Panc1 (cell line): ENCODE measurements at places on chromosomes 4 and X.

DNA sequence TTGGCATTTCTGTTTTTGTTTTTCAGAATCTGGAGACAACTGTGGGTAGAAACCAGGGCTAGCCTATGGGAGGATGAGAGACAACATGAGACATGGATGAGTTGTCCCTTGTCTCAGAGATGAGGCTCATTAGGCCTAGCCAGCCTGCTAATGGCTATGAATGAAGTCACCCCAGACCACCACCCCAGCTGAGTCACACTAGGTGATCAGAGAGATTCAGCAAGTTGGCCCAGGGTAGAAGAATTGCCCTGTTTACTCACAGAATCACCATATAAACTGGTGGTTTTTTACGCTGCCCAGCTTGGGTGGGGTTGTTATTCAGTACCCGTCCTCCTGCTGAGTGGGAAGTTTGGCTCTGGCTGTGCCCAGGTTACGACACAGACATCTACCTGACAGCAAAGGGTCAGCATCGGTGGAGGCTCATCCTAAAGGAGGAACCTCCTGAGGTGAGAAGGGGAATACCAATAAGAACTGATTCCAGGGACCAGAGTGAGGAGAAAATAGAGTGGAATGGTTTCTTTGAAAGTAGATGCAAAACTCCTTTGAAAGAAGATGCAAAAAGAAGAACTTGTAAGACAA, 17.2 kb upstream of the ARSJ start:
- DNase-seq = no peak

GRCh38 chr4:89267392-89267791, 40.2 kb downstream of the GPRIN3 start:
- no peak for DNase-seq

DNA sequence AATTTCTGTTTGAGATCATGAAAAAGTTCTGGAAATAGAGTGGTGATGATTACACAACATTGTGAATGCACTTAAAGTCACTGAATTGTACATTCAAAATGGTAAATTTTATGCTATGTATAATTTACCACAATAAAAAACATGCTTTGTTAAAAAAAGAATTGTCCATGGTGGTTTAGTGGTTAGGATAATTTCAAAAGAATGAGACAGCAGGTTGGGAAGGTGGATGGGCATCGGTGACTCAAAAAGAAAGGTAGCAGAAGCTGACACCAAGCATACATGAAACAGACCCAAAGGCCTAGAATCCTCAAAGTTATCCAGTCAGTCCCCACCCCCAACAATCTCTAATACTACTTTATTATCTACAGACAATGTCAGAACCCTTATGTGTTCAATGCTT, 91.1 kb downstream of the MSN start:
- DNase-seq = no peak

- DNase-seq = no peak
These were observed 862 bp upstream of the INPP4B start for GRCh38 chr4:142846729-142847596.

DNA sequence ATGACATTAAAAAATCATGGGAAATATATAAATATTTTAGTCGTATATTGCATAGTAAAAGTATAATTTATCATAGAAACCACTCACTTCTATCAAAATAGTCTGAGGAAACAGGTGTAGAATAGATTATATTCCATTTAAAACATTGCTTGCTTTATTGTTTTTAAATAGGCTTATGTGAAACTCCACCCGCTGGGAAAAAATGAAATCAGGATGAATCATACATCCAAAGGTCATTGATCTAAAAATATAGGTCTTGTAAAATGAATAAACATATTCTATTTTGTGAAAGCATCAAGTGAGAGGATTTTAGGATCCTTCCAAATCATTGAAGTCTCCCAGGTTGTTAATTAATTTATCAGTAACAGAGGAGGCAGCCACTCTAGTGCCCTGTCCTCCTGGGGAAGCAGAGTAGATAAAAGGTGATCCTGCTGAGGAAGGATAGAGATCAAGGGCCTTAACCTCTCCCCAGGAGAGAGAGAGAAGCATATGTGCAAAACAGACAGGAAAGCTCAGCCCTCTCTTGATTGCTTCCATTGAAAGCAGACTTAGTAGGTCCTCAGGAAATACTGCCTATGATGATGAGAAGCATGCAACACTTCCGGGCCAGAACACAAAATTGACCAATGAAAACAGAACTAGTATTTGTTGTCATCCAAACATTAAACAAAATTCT, 96.8 kb upstream of the MAP9 start:
- DNase-seq = no peak

DNA sequence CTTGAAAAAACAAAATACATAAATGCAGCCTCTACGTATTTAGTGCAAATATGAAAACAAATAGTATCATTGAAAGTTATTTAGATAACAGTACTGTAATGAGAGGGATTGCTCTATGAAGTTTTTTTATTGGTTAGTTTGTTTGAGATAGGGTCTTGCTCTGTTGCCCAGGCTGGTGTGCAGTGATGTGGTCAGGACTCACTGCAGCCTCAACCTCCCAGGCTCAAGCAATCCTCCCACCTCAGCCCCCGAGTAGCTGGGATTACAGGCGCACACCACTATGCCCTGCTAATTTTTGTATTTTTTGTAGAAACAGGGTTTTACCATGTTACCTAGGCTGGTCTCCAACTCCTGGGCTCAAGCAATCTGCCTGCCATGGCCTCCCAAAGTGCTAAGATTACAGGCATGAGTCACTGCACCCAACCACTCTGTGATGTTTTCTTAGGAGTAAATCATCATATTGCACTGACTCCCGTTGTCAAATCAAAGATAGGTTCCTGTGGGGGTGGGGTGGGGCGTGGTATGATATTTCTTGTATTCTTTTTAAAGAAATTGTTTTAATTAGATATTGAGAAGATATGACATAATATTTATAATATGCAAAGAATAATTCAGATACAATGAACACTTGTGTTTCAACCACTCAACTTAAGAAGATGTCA, 75.8 kb downstream of the ATG4A start:
- no peak for DNase-seq

- no peak for DNase-seq
These were observed 83.5 kb downstream of the CNKSR2 start for GRCh38 chrX:21457718-21458117.

- DNase-seq = no peak
These were observed 341.2 kb downstream of the TECRL start for GRCh38 chr4:64068096-64068495.

DNA sequence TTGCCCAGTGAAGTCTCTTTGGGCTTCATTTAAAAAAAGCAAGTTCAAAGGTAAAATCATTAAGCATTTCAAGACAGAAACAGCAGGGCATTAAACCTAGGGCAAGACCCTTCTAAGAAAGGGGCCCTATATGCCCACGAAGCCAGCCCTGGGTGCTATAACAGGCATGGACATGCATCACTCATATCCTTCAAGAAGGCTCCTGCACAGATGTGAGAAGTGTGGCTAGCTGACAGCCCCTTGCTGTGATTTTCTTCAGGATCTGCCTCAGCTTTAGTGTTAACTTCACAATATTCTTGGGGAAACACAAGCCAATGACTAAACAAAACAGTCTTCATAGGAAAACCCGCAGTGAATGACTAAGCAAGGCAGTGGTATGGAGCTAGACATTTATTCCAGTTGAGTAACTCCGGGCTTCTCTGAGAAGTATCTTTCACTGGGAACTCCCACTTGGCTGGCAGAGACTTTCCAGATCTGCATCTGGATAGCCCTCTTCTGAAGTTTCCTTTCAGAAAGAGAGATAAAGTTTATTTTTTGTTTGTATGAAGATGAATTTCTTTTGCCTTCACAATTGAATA, 11.9 kb upstream of the MAOA start:
- DNase-seq = no peak

DNA sequence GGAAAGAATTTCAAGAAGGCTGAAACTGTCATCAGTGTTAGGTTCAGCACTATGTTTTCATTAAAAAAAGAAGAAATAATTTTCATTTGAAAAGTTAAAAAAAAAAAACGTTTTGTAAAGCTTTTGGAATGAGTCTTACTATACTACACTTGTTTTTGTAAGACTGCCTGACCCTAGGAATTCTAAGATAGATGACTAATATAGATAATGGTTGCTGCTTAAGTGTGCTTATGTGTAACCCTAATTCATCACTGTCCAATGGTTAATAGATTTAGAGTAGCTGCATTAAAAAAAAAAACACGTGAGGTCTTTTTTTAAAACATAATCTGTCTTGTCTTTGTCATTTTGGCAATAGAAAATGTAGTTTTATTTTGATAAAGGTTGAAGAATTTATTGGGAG, 323.2 kb downstream of the IL1RAPL1 start:
- no peak for DNase-seq

DNA sequence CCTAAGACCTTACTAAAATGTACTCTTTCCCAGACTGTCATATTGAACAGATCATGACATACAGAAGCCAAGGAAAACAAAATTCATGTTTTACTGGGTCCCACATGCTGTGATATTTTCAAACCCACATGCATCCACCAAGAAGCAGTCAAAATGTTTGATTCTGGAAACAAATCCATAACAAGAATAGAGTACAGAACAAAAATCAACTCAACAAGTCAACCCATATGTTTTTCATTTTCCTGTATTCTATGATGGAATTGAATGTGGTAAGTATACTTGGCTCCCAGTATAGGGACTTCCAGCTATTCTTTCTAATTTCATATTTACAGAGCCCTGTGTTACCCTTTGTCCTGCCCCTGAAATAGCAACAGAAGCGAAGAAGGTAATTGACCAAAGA, 106.8 kb downstream of the COL25A1 start:
- DNase-seq = no peak

DNA sequence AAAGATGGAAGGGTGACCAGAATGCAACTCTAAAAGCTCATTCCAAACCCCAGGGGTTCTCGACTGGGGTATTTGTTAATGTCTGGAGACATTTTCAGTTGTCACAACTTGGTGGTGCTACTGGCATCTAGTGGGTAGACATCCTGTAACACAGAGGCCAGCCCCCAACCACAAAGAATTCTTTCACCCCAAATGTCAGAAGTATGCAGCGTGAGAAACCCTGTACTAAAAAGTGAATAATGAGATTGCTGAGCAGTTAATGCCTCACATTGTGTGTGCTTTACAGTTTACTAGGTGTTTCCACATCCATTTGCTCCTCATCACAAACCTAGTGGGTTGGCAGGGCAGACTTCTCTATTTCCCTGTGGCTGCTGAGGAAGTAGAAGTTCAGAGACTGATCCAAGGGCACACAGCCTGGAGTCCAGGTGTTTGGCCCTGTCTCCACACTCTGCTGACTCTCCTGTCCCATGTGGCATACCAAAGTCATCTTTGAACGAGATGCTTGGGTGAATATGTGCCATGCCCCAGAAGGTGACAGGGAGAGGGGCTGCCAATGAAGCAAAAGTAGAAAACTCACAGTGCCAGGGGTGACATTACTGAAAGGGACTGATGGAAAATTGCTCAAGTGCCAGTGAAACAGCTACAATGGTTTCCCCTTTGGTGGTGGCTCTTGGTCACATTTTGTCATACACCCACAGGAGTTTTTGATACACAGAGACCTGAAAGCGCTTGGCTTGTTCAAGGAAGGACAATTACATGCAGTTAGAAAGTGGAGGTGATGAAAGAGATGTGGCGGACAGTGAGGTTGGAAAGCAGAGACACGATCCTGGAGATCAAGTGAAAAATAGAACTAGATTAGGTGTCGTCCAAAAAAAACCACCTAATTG, 10.1 kb upstream of the TMEM154 start:
- no peak for DNase-seq

DNA sequence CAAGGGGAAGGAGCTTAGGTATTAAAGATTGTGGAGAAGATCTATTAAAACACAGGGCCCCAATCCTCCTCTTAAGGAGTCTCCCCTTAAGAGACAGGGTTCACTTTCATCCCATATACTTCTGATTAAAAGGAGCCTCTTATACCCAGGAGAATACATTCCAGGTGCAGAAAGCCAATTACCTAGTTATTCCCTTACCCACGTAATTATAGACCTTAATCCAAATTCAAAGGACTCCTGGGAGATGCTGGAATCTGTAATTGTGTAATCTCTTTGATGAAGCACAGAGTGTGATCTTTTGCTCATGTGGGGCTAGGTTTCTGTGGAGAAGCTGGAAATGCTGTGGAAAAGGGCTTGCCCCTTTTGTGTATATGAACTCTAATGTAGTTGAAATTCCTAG, 1.4 kb upstream of the SEC24B start:
- no peak for DNase-seq

DNA sequence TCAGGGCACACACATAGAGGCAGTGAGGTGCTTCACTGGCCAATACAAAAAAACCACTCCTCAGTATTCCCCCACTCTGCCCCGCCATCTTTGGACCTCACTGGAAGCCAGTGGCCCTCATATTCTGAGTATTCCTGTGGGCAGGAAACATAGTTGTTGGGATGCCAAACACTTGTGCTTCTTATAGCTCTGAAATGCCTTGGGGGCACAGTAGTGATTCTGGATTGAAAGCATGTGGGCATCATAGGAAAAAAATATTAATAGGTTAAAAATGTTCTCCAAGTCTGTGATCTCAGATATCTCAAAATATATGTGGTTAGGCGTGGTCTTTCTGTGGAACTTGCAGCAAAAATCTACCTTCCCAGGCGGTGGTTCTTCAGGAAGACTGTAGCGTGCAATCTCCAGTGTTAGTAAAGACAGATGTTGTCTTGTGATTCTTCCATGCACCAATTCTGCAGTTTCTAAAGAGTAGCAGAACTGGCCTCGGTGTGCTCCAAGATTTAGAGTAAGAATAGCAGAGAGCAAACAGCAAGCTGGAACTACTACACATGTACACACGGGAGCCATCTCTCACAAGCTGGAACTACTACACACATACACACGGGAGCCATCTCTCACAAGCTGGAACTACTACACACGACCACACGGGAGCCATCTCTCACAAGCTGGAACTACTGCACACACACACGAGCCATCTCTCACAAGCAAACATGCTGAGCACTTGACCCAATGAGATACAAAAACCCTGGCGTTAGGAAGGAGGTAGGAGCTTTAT, 8.0 kb upstream of the TENM3 start:
- DNase-seq = no peak

DNA sequence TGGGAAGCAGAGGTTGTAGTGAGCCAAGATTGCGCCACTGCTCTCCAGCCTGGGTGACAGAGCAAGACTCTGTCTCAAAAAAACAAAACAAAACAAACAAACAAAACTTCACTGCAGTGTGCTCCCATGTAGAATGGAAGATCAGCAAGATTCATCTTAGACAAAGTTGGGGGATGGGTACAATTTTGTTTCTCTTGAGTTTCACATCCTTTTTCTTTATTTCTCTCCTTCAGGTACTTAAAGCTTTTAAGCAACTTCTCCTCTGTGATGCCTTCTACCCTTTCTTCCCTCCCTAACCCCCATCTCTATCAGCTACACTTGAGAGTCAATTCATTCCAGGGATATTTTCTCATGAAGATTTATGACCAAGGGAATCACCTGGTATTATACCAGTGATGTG, 15.5 kb upstream of the RBBP7 start:
- no peak for DNase-seq

DNA sequence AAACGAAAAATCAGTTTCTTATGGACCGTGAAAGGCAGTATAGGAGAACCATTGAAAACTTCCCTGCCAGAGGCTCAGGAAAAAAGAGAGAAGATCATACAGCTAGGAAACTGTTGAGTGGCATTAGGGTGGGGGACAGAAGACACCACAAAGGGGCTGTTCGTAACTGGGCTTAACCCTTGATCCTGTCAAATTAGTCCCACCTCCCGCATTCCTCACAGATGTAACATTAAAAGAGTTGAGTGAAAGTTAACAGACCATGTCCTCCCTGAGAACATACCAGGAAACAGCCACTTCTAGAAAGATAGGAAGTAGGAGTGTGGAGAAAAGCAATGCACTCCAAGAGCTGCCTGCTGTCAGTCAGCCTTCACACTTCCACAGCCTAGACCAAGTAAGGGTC, 8.7 kb downstream of the SHROOM4 start:
- no peak for DNase-seq
